Activated T-helper 2 cell treated with anti-CD3 and anti-CD28 coated beads, Interferon-gamma antibody, Interleukin-2, Interleukin-4, amounts not matched to agents 10 μg/mL and 5 μg/mL and 100 μg/mL, durations not matched to agents 14 hours and 24 hours and 36 hours (primary cell): ENCODE measurements at places on chromosomes 3 and 15. TPM values are rescaled to one million over a fixed set of nuclear protein-coding genes. Genes with fewer than 3 reads are reported as not detected.

DNA sequence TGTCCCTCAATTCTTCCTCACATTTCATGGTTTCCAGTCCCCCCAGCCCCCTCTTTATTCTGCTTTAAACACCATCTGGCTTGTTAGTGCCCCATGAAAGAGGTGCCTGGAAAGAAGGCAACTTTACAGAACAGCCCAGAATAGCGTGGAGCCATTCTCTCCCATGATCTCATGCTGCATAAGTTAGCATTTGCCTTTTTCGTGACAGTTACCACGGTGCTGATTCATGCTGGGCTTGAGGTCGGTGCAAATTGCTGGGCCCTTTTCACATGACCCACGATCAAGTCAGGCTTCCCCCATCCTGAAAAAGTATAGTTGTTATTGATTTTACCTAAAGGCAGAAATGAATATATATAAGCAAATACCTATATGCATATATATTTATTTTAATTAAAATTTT, 29.6 kb downstream of the SQOR start:
- peaks cover 25% of the 10 kb centered on the region for H3K4me1 ChIP-seq
- H3K4me3 ChIP-seq, result no peak overlapping the region
- H3K27me3 ChIP-seq, result no peaks in the 10 kb centered on the region
- DNase-seq, result no peak
- peaks cover 78% of the 10 kb centered on the region for H3K36me3 ChIP-seq

DNA sequence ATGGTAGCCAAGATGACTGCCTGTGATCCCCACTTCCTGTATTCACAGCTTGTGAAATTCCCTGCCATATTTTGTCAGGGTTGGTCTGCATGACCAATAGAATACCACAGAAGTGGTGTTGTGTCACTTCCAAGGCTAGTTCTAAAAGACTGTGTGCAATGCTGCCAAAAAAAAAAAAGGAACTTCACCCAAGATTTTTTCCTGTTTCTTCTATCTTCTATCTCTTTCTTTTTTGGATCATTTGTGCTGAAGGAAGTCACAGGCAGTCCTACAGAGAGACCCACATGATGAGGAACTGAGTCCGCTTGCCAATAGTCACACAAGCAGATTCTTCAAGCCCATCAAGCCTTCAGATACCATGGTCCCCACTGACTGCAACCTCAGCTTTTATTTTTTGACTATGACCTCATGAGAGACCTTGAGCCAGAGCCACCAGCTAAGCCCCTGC, 18.1 kb upstream of the RAF1 start:
- H3K27me3 ChIP-seq, result peaks cover 2% of the 10 kb centered on the region
- H3K36me3 ChIP-seq, result no peaks in the 10 kb centered on the region
- no peak overlapping the region for H3K27ac ChIP-seq
- H3K4me3 ChIP-seq, result no peak overlapping the region

DNA sequence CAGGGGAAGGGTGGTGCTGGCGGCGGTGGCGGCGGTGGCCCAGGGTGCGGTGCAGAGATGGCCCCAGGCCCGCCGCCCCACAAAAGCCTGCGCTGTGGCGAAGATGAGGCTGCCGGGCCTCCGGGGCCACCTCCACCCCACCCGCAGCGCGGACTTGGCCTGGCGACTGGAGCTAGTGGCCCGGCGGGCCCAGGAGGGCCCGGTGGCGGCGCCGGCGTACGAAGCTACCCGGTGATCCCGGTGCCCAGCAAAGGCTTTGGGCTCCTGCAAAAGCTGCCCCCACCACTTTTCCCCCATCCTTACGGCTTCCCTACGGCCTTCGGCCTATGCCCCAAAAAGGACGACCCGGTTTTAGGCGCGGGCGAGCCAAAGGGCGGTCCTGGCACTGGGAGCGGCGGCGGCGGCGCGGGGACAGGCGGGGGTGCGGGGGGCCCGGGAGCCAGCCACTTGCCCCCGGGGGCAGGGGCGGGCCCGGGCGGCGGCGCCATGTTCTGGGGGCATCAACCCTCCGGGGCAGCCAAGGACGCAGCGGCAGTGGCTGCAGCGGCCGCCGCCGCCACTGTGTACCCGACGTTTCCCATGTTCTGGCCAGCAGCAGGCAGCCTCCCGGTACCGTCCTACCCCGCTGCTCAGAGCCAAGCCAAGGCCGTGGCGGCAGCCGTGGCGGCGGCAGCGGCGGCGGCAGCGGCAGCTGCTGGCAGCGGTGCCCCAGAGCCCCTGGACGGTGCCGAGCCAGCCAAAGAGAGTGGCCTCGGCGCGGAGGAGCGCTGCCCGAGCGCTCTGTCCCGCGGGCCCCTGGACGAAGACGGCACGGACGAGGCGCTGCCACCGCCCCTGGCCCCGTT, 1.6 kb downstream of the SKOR1 start:
- peaks cover 13% of the 10 kb centered on the region for H3K4me1 ChIP-seq
- H3K36me3 ChIP-seq, result peaks cover 3% of the 10 kb centered on the region
- H3K27ac ChIP-seq, result no peak overlapping the region
- DNase-seq, result no peak
- H3K4me3 ChIP-seq, result no peak overlapping the region
- peaks cover 67% of the 10 kb centered on the region for H3K27me3 ChIP-seq

DNA sequence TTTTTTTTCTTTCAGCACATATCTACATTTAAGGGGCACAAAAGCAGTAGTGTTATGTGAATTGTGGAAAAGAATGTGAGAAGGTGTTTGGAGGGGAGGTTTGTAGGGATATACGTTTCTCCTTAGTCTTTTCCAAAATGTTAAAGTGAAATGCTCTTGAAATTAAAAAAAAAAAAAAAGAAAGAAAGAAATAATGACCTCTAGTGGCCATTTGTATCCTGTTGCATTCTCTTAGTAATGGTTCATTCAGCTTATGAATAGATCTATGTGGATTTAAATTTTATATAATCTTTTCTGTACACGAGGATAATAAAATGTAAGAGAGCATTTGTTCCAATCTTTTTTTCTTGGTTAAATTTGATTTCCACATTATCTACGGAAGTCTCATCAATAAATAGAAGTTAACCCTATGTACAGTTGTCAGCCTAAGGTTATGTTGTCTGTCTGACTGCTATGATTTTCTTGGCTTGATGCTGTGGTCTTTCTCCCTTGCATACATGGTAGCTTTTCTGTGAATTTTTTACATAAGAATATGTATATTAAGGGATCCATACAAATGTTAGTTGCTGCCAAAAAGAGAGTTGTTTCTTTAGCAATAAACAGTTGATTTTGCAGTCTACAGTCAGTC, 1.7 kb downstream of the P2RY13 start:
- H3K4me3 ChIP-seq, result no peak overlapping the region
- H3K36me3 ChIP-seq, result no peaks in the 10 kb centered on the region
- H3K27me3 ChIP-seq, result no peaks in the 10 kb centered on the region
- DNase-seq, result no peak

GRCh38 chr15:29670998-29671981, 151.0 kb downstream of the TJP1 start:
- no peak overlapping the region for H3K27ac ChIP-seq
- peaks cover 16% of the 10 kb centered on the region for H3K27me3 ChIP-seq
- H3K36me3 ChIP-seq, result no peaks in the 10 kb centered on the region
- no peak for DNase-seq
- no peak overlapping the region for H3K4me3 ChIP-seq

DNA sequence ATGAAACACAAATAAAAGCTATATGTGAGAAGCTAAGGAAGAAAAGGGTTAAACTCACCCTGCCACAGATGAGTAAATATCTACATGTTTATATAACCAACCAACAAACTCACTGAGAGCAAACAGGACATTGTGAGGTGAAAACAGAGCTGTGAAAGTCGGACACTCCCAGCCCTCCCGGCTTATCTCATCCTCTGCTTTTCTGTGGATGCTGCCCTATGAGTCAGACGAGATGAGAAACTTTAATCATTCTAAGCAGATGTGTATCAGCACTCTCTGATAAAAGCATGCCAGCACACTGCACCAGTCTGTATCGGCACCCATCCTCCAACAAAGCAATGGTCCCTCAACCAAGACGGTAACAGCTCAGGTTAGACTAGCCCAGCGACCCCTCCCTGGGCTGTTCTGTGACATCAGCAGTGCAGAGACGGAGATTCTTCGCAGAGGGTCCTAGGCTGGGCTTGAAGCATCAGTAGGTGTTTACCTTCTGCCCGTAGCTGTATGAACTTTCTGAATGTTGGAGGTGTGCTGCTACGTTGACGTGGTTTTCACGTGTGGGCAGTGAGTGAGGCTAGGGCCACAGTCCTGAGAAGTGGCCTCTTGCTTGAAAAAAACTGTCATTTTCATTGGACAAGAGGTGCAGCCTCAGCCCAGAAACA, 119.8 kb upstream of the ALDH1A3 start:
- H3K27me3 ChIP-seq, result peaks cover 36% of the 10 kb centered on the region
- no peaks in the 10 kb centered on the region for H3K36me3 ChIP-seq
- peaks cover 25% of the 10 kb centered on the region for H3K4me1 ChIP-seq
- DNase-seq, result no peak
- H3K27ac ChIP-seq, result no peak overlapping the region
- no peak overlapping the region for H3K4me3 ChIP-seq

DNA sequence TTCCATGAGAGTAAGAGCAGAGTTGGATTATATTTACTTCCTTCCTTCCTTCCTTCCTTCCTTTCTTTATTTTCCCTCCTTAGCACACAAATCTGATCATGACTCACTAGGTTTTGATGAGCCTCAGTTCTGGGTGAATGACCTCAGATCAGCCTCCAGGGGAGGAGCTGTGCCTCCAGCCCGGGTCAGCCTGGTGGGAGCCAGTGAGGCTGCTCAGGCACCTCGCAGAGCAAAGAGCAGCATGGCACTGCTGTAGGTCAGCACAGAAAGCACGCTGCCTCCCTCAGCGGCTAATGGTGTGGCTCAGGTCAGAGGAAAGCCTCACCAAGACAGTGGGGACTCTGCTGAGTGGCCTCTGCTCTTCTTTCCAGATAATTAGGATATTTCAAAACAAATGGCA, 108.5 kb downstream of the SYNPR start:
- H3K4me3 ChIP-seq, result no peak overlapping the region
- DNase-seq, result no peak
- no peaks in the 10 kb centered on the region for H3K4me1 ChIP-seq
- H3K36me3 ChIP-seq, result no peaks in the 10 kb centered on the region
- H3K27me3 ChIP-seq, result no peaks in the 10 kb centered on the region
- no peak overlapping the region for H3K27ac ChIP-seq

Gene RAB11A
- 153 and 155 TPM in 2 replicates for total RNA-seq

Gene SLC35A5
- 12.6 and 17.8 TPM in 2 replicates for total RNA-seq

Gene MYD88
- 36.5 and 46.5 TPM in 2 replicates for total RNA-seq

Gene GXYLT2
- total RNA-seq, result 0.05 TPM in 1 of 2 replicates, not detected in the other

Gene IGF2BP2
- 0.05 and 1.6 TPM in 2 replicates for total RNA-seq
